Fibroblast of mammary gland (primary cell): ENCODE measurements at places on chromosomes 6 and 20.
A peak's percentile ranks its signal among the peaks of the same experiment; 100 is the strongest.

GRCh38 chr6:148700741-148701311 lies 46.0 kb upstream of the UST start:
- peak; percentile 70 for DNase-seq

GRCh38 chr20:47815866-47816265 lies 30.6 kb upstream of the SULF2 start:
- DNase-seq = no peak

DNA sequence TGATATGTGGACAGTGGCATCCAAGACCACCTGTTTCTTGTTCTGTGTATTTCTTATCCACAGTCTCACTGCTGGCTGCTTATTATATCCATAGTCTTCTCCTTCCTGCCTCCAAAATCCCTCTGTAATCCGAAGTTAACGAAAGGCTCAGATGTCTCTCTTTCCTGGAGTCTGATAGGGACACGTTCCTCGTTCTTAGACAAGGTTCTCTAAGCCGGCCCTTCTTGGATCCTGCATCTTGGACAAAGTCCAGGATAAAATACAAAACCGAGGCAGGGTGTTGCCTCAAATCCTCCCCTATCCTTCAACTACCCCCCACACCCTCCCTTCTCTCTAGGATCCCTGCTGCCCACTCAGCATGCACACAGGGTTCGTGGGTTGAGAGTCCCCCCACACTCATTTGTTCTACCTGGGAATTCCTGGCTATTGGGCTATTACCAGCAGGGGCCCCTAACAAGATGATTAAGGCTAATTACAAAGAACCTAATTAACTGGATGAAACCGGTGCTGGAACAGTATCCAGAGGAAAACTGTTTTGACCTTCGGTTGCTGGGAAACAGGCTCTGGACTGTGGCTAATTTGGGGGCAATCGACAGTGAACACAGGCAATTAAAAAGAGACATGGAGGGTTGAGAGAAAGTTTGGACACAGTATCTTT lies 32.7 kb upstream of the MRPS10 start:
- DNase-seq = no peak

GRCh38 chr6:137148306-137149034 lies 25.0 kb downstream of the IL22RA2 start:
- DNase-seq = peak; percentile 94

- no peak for DNase-seq
Observed at GRCh38 chr6:904994-905393, 212.1 kb upstream of the EXOC2 start.

- no peak for DNase-seq
Observed at GRCh38 chr6:107611094-107611810, 121.3 kb downstream of the SOBP start.

DNA sequence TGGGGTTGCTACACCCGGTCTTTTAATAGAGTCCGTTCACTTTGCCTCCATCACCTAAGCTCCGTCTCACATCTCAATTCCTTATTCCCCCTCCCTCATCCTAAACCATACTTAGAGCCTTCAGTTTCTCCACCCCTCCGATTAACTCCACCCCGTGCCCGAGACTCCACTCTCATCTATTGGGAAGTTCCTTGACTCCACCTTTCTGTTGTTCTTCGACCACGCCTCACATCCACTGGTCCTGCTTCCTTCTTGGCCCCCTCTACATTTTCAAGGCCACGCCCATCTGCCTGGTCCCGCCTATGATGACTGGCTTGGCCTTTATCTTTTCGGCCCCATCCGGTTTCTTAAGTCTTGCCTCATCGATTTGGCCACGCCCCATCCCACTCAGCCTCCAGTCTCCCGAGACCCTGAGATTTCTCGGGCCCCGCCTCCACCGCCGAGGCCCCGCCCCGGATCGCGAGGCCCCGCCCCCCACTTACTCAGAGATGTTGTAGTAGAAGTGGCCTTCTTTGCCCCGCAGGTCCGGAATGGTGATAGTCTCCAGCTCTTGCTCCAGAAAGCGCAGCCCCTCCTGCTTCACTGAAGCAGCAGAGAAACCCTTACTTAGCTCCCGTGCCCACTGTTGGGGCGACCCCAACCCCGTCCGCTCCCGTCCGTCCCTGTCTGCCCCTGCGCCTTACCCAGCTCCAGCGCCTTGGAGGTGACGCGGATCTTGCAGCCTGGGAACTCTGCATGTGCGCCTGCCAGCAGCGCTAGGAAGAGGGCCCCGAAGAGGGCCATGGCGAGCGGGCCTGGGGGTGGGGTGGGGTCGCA lies 1.1 kb downstream of the PLTP start:
- peak; percentile 100 for DNase-seq

DNA sequence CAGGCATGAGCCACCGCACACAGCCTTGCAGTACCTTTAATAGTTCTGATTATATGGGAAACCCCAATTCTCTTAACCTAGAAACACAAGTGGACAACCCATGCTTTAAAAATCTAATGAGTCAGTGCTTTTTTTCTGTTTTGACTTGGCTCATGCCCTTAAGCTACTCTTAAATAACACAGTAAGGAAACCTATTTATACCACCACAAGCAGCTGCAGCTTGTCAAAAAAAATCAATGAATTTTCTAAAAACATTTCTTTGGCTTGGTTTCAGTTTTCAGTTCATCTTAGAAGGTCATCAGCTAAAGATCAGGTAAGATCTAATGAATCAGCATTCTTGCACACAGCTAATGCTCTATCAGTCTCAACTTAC lies 124.1 kb upstream of the DST start:
- DNase-seq = peak; percentile 78

DNA sequence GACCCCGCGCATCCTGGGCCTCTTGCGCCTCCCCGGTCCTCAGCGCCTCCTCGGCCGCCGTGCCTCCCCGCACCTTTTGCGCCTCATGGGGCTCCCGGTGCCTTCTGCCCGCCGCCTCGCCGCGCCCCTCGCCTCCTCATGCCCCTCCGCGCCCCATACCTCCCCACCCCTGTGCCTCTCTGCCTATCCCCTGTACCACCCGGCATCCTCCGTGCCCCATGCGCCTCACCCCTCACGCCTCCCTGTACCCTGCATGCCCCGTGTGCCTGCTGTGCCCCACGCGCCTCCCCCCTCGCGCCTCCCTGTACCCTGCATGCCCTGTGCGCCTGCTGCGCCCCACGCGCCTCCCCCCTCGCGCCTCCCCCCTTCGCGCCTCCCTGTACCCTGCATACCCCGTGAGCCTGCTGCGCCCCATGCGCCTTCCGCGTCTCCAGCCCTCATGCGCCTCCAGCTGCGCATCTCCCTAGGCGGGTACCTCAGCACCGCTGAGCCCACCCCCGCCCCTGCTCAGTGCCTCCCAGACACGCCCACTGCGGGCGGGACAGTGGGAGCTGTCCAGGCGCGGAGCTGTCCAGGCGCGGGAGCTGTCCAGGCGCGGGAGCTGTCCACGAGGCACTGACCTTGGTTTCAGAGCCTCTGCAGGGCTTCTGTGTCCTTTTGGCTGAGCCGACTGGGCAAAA lies 37.1 kb downstream of the IGF2R start:
- peak; percentile 58 for DNase-seq
